Activated T-cell treated with anti-CD3 and anti-CD28 coated beads, Interleukin-2, amount 50 U/mL, for 4 hours (primary cell): ENCODE measurements at places on chromosomes 16 and 17.

- no peak for DNase-seq
These were observed 6.0 kb downstream of the MYO1D start for GRCh38 chr17:32870969-32871368.

- no peak for DNase-seq
These were observed 11.0 kb downstream of the ITGAM start for GRCh38 chr16:31270795-31271194.

DNA sequence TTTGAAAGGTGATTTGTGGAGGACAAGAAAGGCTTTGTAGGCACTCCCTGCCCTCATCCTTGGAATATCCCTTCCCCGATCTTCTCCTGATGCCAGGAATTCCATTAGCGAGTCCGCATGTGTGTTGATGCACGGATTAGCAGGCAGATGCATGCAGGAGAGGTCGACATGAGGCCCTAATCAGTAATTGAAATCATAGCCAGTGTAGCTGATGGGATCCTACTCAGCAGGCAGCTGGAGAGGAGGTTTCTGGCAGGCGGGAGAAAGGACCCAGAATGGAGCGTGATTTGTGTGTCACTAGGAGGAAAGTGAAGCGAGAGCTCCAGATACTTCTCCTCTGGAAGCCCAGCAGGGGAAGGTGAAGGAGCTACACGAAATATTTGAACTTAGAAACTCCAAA, 196.3 kb upstream of the CDH11 start:
- DNase-seq = no peak

- DNase-seq = no peak
These were observed 47.7 kb downstream of the CLEC16A start for GRCh38 chr16:10992112-10992511.

DNA sequence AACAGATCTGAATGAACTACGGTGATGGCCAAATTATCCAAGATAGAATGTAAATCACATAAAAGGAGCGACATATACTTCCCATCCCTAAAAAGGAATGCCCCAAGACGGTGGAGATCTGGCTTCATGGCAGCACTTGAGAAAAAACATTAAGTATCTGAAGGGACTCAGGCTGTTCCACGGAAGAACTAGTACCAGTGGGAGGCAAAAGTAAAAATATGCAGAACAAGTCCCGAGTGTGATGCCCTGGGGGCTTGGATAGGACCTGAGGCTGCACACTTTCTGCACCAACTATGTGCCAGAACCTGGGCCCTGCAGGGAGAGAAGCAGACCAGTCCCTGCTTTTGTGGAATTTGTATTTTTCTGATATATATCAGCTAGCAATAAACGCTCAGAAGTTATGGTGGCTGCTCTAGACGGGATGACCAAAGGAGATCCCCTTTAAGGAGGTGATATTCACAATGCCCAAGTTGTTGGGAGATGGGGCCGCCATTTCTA, 539 bp upstream of the CKLF start:
- no peak for DNase-seq

DNA sequence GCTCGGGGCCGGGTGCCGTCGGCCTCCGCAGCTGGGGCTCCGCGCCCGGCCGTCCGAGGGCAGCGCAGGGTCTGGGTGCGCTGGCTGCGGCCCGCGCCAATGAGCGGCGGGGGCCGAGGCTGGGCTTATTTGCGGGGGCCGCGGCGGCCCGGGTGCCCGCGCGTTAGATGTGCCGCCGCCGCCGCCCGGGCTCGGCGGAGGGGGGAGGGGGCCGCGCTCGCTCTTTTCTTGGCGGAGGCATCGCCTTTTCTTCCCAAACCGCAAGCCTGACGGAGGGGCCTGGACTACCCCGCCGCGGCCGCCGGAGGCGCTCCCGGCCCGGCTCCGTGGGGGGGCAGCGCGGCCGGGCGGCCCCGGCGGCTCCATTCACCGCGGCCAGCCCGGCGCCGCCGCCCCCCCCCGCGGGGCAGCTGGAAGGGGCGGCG, at the start of gene NOTUM:
Gene NOTUM, minus strand, starts transcription at position 101 of the 425 bp plus-strand sequence. CDS start 278 bp downstream, outside the sequence.
- no peak for DNase-seq

GRCh38 chr17:83171661-83172060, 92.3 kb downstream of the METRNL start:
- DNase-seq = no peak

GRCh38 chr16:29729116-29729521, 16.7 kb downstream of the C16orf54 start:
- no peak for DNase-seq

GRCh38 chr16:89489040-89489897, 1.1 kb downstream of the ANKRD11 start:
- DNase-seq = peak; percentile 85

DNA sequence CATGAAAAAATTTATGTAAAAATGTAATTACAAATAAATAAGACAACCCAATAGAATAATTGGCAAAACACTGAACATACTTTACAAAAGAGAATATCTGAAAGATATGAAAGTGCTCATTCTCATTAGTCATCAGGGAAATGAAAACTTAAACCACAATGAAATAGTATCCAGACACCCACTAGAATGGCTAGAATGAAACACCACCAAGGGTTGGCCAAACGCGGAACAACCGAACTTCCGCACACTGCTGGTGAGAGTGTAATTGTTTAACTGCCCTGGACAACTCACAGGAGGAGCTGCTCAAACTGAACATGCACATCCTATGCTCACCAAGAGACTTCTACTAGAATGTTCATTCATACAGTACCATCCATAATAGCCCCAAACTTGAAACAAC, 5.8 kb upstream of the ZDHHC7 start:
- DNase-seq = no peak

DNA sequence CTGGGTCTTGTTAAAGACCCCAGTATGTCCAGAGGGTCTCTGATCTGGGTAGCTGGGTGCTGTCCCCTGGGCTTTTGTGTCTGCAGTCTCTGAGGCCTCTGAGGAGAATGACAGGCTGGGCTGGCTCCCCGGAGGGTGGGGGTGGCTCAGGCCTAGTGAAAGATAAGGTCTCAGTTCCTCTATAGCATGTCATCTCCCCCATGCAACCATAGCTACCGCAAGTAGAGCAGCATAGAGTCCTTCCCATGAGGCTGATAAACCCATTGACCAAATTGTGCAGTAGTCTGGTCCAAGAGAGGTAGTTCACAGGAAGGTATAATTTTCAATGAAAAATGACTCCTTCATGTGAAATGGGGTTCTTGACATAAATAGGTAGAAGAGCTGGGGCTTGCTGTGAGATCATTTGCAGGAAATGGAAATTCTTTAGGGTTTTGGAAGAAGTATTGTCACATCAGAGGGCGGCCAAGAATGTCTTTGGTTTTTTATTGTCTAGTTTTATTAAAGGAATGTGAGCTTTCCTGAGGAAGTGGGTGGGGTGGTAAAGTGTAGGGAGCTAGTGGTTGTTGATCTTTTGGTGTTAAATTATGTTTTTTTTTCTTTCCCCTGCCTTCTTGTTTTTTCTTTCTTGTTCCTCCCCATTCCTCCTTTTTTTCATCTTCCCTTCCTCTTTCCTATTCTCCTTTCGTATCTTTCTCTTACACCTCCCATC, 21.0 kb downstream of the SLC7A6OS start:
- peak; percentile 40 for DNase-seq

DNA sequence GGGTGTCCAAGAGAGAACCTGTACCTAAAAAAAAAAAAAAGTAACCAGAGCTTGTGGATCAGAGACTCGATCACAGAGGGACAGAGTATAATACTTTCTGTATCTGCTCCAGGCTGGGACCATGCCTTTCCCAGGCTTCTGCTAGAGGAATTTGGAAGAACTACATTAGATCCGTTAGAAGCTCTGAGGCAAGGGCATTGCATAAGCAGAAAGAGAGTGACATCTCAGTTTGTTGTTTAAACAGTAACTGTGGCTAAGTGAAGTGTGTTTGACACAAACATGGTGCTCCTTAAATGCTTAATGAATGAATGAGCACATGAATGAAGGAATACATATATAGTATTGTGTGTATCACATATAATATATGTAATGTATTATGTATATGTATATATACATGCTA, 131.2 kb downstream of the HS3ST3B1 start:
- DNase-seq = no peak

- DNase-seq = no peak
These were observed 9.8 kb downstream of the USP10 start for GRCh38 chr16:84709609-84710008.

DNA sequence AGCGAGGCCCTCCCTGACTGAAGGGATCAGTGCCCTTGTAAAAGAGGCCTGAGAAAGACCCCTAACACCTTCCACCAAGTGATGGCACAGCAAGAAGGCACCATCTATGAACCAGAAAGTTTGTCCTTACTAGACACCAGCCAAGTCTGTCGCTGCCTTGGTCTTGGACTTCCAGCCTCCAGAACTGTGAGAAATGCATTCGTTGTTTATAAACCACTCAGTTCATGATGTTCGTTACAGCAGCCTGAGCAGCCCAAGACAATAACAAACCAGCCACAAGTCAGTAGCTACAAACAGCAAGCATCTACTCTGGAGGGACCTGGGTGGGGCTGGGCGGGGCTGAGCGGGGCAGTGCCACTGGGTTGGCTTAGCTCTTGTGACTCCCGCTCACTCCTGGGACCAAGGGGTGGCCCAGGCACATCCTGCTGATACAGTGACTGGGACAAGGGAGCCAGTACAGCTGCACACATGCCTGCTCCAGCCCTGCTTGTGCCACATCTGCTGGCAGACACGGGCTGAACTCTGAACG, 234.9 kb downstream of the IRF8 start:
- DNase-seq = no peak

GRCh38 chr16:68088130-68088972, 3.2 kb downstream of the NFATC3 start:
- DNase-seq = no peak

DNA sequence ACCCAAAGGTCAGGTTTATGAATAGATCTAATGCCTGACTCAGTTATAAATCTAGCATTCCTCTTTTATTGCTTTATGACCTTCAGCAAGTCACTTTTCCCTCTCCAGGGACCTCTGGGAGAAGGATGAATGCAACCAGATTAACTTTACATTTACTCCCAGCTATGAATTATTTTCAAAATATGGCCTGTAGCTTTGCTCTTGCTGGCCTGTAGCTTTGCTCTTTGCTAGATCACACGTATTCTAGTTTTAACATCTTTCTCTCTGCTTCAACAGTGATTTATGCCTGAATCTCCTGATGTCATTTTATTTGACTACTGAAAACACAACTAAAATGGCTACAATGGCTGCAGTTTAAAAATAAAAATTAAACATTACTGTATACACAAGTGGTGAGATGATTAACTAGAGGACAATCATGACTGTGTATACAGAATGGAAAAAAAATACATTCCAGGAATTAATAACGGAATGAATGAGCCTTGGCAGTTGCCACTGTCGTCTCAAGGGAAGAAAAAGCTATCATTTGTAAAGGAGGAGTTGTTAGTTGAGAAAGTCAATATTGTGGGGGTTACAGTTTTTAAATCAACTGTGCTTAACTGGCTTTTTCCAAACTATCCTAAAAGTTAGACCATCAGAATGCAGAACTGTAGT, 434.5 kb upstream of the GOT2 start:
- DNase-seq = no peak

DNA sequence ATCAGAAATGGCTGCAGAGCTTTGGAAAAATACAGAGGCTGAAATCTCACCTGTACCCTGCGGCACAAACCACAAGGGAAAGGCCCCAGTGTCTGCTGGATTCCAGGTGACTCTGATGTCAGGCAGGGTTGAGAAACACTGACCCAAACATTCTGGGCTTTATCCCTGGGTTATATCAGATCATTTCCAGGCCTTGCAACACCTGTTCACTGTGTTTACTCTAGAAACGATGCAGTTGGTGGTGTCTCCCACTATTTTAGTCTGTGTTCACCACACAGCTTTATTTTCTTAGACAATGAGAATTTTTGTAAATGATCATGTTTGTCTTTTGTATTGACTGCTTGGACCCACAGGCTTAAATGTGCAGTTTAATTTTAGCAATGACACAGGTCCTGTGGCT, 151.5 kb upstream of the SDK2 start:
- no peak for DNase-seq

- no peak for DNase-seq
These were observed 12.0 kb downstream of the MYO15A start for GRCh38 chr17:18120461-18121017.

GRCh38 chr17:78753316-78754250, 28.5 kb downstream of the CYTH1 start:
- no peak for DNase-seq

- DNase-seq = no peak
These were observed 5.3 kb upstream of the GPRC5C start for GRCh38 chr17:74426551-74427047.

DNA sequence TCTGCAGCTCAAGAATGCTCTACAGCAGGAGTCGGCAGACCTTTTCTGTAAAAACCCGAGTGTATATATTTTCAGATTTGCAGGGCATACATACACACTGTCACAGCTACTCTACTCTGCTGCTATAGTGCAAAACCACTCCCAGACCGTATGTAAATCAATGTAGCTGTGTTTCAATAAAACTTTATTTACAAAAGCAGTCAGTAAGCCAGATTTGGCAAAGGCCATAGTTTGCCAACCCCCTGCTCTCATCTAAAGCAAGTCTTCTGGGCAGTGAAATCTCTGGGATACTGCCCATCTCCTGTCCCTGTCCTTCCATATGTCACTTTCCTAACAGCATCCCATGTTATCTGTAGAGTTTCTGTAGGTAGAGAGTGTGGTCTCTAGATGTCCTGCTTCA, 57.2 kb upstream of the GSG1L start:
- DNase-seq = no peak

DNA sequence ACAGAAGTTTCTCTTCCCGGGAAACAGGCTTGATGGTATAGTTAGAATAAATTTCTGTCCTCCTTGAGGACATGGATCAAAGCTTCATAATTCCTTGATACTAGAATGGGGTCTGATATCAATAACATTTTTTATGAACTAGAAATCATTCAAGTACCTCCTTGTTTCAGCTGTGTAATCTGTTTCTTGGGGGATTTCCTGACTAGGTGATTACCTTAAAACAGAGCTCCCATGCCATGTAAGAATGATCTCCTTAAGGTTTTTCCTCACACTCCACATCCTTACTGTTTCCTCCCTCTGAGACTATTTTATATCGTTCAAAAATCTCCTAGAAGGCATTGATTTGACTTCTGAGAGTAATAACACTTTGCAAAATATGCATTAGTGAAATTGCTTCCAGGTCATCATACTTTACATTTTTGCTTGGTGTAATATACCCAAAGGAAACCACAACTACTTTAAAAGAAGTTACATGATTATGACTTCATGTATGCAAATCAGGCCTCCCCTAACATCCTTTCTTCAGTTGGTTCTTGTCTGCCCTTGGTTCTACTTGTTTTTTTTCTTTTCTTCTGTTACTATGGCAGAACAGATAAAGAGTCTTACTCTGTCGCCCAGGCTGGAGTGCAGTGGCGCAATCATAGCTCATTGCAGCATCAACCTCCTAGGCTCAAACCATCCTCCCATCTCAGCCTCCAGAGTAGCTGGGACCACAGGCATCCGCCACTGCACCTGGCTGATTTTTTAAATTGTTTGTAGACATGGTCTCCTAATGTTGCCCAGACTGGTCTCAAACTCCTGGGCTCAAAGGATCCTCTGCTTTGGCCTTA, 388.8 kb downstream of the ZFHX3 start:
- no peak for DNase-seq

GRCh38 chr16:88064889-88065746, 113.9 kb downstream of the BANP start:
- DNase-seq = no peak

- DNase-seq = no peak
These were observed 64.1 kb downstream of the RMI2 start for GRCh38 chr16:11409398-11409797.

- no peak for DNase-seq
These were observed 21.3 kb downstream of the DEF8 start for GRCh38 chr16:89969741-89970410.
